HEK293T (cell line): ENCODE measurements at places on chromosomes 6 and 20.

- DNase-seq = no peak
Observed at GRCh38 chr6:118709859-118710350, 58.5 kb upstream of the CEP85L start.

- DNase-seq = no peak
Observed at GRCh38 chr6:43695215-43695966, 7.8 kb upstream of the MRPS18A start.

- DNase-seq = no peak
Observed at GRCh38 chr6:132817554-132818403, 3.4 kb downstream of the RPS12 start.

GRCh38 chr6:53151676-53152075, 3.0 kb upstream of the GCM1 start:
- DNase-seq = peak; percentile 42

DNA sequence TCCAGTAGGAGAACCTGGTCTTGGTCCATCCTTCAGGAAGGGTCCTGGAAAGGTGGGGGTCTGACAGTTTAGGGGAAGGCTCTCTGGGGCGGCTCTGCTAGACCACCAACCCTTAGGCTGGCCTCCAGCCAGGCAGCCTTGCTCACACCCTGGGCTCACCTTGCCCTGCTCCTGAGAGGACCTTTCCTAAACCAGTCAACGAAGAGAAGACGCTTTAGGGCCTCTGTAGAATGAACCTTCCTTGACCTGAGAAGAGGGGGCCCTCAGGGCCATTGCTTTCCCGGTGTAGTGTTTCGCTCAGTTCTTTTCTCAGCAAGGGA, 1.1 kb downstream of the CDC25B start:
- DNase-seq = no peak

- no peak for DNase-seq
Observed at GRCh38 chr20:32006841-32007786, 3.1 kb upstream of the CCM2L start.

DNA sequence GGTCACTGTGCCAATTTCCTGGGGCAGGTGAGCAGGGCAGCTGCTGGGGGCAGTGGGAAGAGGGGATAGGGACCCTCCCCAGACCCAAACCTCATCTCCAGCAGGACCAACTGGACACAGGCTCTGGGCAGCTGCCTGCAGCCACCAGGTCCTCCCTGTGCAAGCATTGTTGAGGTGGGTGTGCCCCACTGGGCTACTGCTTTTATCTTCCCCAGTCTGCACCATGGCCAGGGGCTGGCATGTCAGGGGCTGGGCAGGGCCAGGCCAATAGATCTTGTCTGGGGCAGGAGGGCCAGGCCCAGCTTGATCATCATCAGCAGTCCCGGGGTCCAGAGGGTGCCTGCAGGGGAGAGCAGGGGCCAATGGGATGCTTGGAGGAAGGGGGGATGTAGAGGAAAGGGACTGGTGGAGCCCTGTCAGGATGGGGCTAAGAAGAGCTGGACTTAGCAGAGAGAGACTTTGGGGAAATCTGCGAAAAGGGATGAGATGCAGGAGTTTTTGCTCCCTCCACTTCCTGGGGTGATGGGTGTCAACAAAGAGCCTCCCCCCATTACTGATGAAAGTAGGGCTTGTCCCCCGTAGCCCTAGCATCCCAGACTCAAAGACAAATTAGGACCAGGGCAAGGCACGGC, 5.7 kb downstream of the EBF4 start:
- no peak for DNase-seq

DNA sequence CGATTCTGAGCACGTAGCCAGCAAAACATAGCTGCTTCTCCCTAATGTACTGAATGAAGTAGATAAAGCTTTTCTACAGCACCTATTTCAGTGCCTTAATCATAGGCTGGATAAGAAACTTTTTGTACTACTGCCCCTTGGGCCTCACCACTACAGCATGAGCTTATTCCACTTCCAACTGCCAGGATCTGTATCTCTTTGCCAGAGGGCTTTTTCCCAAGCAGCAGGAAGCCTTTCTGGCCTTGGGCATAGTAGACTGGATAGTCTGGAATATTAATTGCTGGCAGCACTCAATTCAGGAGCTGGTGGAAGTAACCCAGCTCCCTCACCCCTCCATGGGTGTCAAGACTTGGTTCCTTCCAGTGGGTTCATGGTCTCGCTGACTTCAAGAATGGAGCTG, 43.6 kb downstream of the ANKEF1 start:
- no peak for DNase-seq

DNA sequence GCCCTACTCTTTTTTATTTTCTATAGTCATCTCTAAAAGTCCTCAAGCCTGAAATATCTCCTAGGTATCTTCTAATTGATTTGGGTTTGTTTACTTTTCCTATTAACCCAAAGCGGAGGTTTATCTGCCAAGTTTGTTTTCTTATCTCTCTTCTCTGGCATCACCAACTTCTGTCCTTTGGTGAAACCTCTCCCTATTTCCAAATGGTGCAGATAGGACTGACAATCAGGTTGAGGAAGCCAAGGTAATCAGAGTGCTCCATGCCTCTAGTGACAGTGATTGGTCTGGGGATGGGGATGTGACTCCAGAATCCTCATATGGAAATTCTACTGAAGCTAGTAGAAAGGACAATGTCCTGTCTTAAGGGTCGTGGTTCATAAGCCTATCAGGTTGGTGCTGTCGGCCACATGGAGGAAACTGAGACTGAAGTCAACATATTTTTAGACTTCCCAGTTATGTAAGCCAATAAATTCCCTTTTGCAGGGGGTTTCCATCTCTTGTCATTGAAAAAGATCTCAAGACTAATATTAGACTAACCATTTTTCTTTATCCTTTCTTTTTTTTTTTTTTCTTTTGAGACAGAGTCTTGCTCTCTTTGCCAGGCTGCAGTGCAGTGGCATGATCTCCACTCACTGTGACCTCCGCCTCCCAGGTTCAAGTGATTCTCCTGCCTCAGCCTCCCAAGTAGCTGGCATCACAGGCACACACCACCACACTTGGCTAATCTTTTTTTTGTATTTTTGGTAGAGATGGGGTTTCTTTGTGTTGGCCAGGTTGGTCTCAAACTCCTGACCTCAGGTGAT, 28.0 kb downstream of the KIF6 start:
- no peak for DNase-seq

- no peak for DNase-seq
Observed at GRCh38 chr6:30903236-30903635, 4.8 kb upstream of the GTF2H4 start.

DNA sequence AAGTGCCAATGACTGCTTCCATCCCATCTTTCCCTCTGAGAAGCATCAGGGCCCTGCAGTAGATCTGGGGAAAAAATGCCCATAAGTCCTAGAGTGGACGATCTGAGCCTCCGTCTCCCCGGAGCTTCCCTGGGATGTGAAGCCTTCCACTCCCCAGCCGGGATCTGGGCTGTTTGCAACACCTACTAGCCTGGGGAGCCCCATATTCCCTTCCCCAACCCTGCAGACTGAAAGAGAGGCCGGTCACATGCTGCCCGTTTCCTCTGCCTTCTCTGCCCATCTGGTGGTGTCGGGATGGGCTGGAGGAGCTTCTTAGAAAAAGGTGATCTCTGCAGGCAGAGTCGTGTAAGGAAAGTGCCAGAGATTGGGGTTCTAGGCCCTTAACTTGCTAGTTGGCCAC, 1.1 kb downstream of the SNPH start:
- DNase-seq = no peak

- DNase-seq = peak; percentile 60
Observed at GRCh38 chr6:12637960-12638641, 78.5 kb upstream of the PHACTR1 start.

DNA sequence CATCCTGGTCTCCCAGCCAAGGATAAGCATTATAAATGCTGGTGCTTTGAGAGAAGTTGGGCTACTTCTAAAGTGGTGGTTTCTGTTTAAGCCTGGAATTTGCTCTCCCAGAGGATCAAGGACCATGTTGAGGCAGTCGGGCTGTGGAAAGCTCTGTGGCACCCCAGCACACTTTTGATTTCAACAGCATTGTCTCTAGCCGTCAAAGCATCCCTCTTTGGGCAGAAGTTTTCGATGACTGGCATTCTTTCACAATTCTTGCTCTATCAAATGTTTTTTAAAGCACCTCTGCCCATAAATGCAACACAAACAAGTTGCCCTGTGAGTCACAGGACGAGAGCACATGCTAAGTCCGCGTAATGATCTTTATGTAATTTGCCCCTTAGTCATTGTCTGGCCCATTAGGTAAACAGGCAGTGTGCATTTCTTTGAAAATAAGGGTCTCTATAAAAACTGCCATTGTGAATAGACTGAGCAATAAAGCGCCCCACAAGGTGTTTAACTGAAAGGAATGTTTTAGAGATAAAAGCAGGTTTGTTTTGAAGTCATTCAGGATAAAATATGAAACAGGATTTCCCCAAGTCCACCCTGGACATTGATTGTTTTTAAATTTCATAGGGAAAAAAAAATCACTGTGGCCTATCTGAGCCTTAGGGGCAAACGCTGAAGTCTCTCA, 44.7 kb upstream of the FOXQ1 start:
- no peak for DNase-seq

- no peak for DNase-seq
Observed at GRCh38 chr6:77106992-77107391, 356.3 kb downstream of the HTR1B start.

GRCh38 chr6:158233214-158233795, 65.2 kb downstream of the GTF2H5 start:
- peak; percentile 42 for DNase-seq

DNA sequence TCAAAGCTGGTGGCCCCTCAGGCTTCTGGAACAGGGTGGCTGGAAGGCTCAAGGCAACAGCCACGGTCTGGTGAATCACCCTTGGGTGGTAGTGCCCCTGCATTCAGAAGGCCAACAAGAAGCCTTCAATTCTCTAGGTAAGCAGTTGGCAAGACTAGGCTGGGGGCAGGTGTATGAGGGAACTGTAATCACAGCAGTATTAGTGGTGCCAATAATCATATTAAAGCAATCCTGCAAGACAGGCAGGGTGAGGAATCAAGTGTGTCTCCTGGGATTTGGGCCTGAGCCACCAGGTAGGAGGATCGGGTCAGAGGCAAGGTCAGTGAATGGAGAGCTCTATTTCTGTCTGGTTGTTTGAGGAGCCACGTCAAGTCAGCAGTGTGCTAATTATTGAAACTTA, 24.9 kb upstream of the SCUBE3 start:
- no peak for DNase-seq

DNA sequence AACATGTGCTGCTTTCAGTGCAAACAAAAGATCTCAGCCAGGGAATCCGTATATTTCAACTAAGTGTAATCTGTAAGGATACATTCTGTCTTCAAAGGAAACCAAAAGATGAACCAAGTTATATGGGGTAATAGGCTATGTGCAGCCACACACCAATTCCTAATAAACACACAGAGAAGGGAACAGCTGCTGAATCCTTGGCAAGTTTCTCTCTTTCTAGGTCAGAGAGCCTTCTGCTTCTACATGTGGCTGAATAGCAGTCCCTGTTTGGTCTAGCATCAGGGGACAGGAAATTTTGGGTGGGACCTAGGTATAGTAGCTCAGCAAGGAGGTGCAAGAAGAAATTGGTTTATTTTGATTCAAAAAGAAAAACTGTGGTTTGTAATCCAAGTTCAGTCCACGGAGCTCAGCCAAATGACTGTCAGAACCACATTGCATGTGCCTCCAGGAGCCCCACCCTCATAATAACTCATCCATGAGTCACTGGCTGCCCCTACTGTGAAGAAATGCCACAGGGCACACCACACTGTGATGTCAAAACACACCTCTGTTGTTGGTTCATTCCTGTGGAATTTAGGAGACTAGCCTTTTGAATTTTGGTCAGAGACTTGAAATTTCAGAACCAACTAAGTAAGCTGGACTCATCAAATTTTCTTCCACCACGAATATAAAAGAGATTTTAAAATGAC, 21.1 kb downstream of the SPTLC3 start:
- DNase-seq = no peak

DNA sequence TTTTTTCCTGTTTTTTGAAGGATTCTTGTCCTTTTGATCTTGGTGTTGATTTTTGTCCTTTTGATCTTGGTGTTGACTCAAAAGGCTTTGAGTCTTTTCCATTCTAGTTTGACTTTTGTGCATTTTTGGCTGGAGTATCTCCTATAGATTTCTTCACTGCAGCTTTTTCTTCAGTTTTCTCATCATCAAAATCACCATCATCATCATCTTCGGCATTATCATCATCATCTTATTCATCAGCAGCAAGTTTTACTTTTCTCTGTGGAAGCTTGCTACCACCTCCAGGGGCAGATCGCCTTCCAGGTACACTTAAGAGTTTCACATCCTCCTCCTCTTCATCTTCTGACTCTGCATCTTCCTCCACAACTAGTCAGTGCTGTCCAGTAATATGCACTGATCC, 56.5 kb upstream of the MCHR2 start:
- no peak for DNase-seq

DNA sequence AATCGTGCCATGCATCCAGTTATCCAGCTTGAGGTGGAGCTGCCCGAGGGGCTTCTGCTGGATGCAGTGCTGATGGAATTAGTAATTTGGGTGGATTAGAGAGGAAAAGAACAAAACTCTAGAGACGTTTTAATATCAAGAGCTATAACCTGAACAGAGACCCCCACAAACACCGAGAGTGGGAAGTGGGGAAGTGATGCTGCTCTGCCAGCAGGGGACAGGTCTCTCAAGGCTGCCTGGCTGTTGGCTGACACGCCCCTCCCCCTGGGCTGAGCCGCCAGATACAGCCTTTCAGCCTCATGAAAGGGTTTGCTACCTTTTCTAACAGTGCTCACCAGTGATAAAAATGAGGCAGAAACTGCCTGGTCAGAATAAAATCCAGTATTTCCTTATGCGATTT, 9.6 kb downstream of the LEMD2 start:
- no peak for DNase-seq

DNA sequence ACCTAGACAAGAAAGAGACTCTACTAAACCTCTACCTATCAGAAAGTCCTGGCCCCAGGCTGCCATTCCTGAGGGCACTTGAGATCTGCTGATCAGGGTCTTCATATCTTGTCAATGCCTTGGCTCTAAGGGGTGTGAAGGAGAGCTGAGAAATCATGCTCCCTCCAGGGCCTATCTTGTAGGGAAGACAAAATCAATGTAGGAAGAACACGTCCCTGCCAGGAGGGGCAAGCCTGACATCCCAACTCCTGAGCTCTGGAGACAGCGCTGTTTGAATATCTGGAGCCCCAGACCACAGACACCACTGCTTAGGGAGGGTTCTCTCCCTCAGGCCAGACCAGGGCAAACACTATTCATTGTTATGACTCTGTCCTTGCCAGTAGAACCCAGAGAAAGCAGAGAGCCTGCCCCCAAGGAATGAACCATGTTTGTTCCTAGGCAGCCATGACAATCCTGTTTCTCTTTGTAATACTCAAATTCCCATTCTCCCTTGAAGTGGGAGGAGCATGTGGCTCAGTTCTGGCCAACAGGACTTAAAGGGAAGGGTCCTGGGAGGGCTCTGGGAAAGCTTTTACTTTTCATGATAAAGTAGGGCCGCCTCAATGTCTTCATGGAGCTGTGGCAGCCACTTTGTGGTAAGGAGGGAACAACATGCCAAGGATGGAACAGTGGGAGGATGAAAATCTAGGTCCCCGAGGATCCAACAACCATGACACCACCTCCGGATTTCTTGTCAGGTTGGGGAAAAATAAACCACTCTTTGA, 1.8 kb upstream of the FASTKD5 start:
- DNase-seq = no peak

- DNase-seq = peak; percentile 30
Observed at GRCh38 chr20:56200456-56200855, 48.1 kb upstream of the MC3R start.

- DNase-seq = no peak
Observed at GRCh38 chr6:166768761-166769160, 141.7 kb upstream of the RPS6KA2 start.

- DNase-seq = no peak
Observed at GRCh38 chr6:3516092-3516491, 59.2 kb upstream of the SLC22A23 start.
